ENCODE measurements at places on chromosomes 13 and 19.

- no peak for DNase-seq
Measured at GRCh38 chr13:111303559-111303958, 16.9 kb upstream of the TEX29 start.

DNA sequence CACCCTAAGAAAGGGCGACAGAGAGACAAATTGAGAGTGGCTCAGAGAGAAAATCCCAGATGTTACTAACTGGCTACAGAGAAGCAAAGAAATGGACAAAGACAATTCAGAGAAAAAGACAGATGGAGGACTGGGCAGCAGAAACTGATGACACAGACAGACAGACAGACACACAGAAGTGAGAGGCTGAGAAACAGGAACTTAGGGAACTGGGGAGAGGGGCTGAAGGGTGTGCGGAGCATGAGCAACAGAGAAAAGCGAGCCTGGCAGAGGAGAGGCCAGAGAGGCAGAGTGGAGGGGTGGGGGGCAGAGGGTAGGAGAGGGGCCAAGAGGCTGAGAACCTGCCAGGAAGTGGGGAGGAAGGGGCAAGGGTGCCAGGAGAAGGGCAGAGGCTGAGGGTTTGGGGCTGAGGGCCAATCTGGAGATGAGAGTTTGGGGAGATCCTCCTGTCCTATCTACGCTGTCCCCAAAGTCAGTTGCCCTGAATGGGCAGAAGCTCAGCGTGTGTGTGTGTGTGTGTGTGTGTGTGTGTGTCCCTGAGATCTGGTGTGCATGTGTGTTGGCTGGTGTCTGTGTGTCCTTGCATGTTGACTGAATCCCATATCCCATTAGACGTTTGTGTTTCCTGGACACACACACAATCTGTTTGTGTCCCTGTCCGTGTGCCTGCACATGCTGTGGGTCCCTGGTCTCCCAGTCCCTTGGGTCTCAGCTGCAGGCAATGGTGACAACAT, 5.6 kb upstream of the ERFL start:
- DNase-seq, result no peak

DNA sequence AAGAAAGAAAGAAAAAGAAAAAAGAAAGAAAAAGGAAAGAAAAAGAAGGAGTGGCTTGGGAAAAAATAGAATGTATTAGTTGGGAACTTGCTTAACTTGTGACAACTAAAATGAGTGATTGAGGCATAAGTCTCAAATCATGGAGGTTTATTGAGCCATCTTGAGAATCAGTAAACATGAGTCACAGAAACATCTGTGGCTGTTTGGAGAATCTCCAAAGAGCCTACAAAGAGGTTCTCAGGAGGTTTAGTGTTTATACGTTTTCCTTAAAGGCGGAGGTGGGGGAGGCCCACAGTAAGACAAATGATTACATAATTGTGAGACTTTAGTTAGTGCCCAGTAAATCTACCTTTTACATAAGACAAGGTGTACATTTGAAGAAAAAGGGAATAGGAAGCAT, 38.6 kb downstream of the WDR87 start:
- DNase-seq, result no peak

DNA sequence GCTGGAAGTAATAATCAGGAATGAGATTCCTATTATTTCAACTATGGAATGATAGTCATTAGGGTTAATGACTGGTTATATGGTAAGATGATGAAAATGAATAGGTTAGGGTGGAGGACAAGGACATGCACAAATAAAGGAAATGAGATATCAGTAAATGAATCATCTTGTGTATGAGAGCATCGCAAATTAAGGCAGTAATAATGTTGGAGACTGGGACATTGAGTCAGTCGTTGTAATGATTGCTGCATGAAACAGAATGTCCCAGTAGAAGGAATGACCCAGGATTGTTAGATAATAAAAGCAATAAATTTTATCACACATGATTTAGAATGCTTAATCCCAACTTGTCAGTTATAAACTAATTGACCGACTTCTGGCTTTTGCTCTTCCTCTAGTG, 1733.7 kb upstream of the PCDH20 start:
- no peak for DNase-seq

DNA sequence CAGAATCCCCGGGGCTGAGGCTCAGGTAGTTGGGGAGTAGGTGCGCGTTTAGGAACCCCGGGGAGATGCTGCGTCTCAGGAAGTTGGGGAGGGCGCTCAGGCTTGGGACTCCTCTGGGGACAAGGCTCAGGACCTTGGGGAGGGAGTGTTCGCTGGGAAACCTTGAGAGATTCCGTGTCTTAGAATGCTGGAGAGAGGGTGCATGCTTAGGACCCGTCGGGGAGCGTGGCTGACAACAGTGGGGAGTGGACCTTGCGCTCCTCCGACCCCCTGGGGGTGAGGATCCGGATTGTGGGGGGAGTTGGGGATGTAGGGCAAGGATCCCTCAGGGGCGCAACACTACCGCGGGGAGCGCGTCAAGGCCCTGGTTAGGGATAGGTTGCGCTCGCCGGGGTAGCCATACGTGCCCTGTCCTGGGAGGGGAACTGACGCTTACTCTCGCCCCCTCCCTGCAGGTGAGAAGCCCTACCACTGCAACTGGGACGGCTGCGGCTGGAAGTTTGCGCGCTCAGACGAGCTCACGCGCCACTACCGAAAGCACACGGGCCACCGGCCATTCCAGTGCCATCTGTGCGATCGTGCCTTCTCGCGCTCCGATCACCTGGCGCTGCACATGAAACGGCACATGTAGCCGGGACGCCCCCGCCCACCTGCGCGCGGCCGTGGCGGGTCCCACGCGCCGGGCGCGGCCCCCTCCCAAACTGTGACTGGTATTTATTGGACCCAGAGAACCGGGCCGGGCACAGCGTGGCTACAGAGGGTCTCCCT, 2.0 kb downstream of the KLF2 start:
- DNase-seq, result no peak

GRCh38 chr13:112889351-112890290, 79.4 kb upstream of the MCF2L start:
- no peak for DNase-seq

DNA sequence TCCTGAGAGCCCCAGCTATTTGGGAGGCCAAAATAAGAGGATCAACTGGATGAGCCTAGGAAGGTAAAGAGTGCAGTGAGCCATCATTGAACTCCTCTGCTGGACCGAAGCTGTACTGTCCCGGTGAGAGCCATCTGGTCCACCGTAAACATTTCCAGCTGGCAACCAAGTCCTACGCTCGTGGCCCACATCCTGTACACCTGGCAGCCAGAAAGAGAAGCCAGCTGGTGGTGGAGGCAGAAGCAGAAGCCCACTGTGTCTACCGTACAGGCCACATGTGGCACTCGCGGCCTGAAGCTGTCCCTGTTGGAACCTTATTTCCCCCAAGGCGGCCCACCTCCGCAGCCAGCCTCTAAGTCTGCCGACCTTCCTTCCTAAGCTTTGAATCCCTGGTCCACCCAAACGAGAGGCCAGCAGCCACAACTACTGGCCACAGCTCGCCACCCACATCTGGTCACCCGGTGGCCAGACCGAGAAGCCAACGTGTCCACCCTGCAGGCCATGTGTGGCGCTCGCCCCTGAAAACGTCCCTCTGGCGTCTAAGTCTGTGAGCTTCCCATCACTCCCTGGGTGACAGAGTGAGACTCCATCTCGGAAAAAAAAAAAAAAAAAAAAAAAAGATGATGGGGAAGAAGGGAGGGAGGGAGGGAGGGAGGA, 14.2 kb upstream of the ZNF91 start:
- DNase-seq, result no peak

DNA sequence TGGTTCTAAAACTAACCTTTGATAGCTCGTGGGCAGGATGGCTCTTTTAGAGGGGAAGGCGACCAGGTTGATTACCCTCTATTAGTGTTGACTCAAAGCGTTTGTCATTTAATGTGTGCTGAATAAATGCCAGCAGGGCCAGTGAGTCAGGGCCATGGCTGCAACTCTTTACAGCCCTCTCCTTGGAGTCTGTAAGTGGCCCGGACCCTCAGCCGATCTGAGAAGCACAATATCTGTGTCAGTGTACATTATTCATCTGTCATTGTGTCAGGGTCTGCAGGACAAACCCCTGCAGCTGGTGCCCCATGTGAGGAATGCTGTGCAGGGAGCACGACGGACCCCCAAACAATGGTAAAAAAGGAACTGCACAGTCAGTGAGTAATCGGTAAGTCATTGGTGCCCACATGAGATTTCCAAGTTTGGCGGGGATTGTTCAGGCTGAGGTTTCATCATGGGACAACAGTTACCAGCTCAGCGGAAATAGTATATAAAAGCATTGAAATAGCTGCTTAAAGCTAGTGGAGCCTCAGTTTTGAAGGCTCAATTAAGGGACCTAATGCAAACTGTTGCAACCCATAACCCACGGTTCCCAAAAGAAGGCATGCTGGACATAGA, 139.1 kb downstream of the ZNF675 start:
- no peak for DNase-seq

GRCh38 chr13:83876546-83876945, 5.7 kb downstream of the SLITRK1 start:
- no peak for DNase-seq

Measured in suppressor macrophage (primary cell).